ENCODE measurements at places on chromosomes 4 and X.

DNA sequence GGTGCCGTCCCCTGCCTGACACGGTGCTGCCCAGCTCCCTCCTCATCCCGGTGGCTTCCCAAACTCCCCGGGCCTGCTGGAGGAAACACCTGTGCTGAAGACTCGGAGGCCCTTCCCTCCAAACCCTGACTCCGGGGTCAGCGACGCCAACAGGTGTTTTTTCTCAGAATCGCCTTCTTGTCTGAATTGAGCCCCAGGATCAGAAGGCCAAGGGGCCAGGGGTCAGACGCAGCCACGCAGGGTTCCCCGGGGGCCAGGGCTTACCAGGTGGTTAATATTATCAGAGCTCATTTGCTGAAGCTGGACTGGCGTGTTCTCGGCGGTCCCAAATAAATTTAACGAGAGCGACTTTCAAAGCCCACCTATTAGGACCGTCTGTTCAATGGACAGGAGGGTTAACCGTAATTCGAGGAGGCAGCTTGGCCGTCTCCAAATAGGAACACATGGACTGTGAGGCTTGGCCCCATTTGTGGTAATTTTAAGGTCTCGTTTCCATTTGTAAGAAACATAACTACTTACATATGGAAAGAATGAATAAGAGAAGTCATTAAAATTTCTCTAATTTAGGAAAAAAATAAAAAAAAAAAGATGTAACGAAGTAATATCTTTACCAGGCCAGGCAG is 239.3 kb downstream of the CRLF2 start:
- no peak for DNase-seq

GRCh38 chr4:184293552-184293951 is 75.9 kb upstream of the ENPP6 start:
- DNase-seq = no peak

GRCh38 chrX:149648932-149649331 is 17.3 kb upstream of the TMEM185A start:
- DNase-seq = no peak

DNA sequence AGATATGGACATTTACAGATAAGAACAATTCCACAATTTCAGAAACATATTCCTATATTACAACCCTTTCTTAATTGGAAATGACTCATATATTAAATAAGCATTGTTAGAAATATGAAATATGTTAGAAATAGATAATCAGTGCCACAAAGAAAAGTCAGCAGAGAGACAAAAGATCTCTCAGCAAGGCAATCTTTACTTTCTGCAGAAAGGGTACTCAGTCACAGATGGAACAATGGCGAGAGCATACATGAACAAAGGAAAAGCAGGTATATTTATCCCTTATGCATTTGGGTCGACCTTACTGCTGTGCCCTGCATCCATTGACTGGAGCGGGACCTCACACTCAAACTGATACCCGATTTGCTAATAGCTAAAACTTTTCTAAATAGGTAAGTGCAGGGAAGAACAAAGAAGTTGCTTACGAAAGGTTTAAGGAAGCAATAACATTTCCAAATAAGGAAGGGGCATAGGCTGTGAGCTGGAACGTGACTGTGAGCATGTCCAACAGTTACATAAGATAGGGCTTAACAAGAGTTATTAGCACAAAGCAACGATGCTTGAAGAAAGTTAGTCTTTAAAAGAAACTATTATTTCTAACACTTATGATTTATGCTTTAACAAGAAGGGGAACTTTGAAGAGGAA is 40.8 kb downstream of the MGARP start:
- no peak for DNase-seq

DNA sequence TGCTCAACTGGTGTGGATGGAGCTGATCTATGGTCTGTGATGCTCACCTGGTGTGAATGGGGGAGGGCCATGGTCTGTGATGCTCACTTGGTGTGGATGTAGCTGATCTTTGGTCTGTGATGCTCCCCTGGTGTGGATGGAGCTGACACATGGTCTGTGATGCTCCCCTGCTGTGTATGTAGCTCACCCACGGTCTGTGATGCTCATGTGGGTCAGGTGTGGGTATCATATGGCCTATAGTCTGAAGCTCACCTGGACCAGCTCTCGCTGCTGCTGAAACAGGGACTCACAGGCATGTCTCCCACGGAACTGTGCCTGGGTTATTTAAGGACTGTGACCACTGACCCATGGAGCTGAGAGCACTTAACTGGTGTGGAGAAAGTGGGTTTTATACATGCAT is 109.7 kb downstream of the CRLF2 start:
- no peak for DNase-seq

DNA sequence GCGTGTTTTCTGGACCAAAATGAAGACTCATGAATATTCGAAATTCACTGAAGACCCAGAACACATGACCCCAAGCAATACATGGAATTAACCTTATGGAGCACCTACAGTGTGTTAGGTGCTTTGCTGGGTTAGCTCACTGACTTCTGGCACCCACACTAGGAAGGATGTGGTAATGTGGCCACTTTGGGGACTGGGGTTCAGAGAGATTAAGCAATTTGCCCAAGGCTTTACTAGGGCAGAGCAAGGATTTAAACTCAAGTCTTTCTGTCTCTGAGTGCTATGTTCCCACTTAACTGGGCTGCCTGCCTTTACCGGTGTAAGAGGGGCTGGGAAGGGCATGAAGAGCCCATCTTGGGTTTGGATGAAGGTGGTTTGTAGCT is 162.0 kb upstream of the ATP6AP2 start:
- no peak for DNase-seq

GRCh38 chr4:105994061-105994460 is 98.8 kb downstream of the NPNT start:
- DNase-seq = no peak

DNA sequence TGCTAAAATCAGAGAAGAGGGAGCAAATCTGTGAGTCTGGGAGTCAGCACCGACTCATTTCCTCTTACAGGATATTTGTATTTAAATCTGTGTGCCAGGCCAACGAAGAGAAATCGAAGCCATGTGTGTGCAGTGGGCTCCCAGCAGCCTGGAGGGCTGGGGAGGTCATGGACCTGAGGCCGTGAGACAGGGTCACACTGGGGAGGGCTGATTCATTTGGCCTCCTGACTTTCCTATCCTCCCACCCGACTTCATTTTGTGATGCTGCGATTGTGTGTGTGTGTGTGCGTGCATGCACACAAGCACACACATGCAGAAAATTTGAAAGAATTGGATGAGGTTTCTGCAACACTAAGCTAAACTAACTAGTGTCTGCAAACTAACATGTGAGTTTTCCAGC is 48.7 kb upstream of the STX18 start:
- no peak for DNase-seq

DNA sequence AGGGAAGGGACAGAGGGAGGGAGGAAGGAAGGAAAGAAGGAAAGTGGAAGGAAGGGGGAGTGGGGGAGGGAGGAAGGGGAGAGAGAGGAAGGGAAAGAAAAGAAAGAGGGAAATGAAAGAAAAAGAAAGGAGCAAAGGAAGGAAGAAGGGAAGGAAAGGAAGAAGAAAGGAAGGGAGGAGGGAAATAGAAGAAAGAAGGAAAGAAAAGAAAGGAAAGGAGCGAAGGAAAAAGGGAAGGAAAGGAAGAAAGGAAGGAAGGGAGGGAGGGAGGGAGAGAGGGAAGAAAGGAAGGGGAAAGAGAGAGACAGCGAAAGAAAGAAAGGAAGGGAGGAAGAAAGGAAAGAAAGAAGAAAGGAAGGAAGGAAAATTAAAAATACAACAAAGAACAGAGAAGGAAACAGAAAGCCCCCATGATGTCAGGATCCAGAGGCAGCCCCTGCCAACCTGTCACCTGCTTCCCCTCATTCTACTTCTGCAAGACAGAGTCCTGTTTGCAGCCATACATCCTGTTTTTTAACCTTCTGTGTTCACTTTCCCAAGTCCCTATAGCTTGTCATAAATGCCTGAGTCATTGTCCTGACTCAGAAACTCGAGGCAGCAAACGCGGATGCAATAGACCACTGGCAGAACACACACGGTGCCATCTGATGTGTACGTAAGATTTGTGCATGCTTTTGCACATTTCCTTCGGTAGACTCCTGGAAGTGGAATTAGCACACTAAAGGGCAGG is 77.0 kb upstream of the C4orf50 start:
- no peak for DNase-seq
